Mammary microvascular endothelial cell (primary cell): ENCODE measurements at places on chromosomes 2 and 18. TPM values are rescaled to one million over a fixed set of nuclear protein-coding genes. Genes with fewer than 3 reads are reported as not detected.

The KIF5C gene
- 0.25 and 0.33 TPM in 2 replicates for total RNA-seq

The HNMT gene
- total RNA-seq = 1.4 and 5.5 TPM in 2 replicates

The CASP8 gene
- total RNA-seq = 21.0 and 22.8 TPM in 2 replicates

The SLC9A2 gene
- total RNA-seq = 0.05 and 0.07 TPM in 2 replicates

The BMP10 gene
- total RNA-seq = not detected in 2 replicates

The DAW1 gene
- 0.20 and 0.25 TPM in 2 replicates for total RNA-seq

The FAM110C gene
- not detected in 2 replicates for total RNA-seq
